CD8-positive, alpha-beta memory T cell (primary cell): ENCODE measurements at places on chromosomes 6 and 20. TPM values are rescaled to one million over a fixed set of nuclear protein-coding genes. Genes with fewer than 3 reads are reported as not detected.

ADGRF4 gene
- total RNA-seq = not detected

SRSF3 gene
- total RNA-seq = 572 TPM

SOBP gene
- 1.0 TPM for total RNA-seq

SMPDL3A gene
- 0.16 TPM for total RNA-seq

CAGE1 gene
- 0.18 TPM for total RNA-seq

SYTL3 gene
- 102 TPM for total RNA-seq

MYB gene
- 42.3 TPM for total RNA-seq

DHX16 gene
- 49.1 TPM for total RNA-seq

LHFPL5 gene
- not detected for total RNA-seq

DNA sequence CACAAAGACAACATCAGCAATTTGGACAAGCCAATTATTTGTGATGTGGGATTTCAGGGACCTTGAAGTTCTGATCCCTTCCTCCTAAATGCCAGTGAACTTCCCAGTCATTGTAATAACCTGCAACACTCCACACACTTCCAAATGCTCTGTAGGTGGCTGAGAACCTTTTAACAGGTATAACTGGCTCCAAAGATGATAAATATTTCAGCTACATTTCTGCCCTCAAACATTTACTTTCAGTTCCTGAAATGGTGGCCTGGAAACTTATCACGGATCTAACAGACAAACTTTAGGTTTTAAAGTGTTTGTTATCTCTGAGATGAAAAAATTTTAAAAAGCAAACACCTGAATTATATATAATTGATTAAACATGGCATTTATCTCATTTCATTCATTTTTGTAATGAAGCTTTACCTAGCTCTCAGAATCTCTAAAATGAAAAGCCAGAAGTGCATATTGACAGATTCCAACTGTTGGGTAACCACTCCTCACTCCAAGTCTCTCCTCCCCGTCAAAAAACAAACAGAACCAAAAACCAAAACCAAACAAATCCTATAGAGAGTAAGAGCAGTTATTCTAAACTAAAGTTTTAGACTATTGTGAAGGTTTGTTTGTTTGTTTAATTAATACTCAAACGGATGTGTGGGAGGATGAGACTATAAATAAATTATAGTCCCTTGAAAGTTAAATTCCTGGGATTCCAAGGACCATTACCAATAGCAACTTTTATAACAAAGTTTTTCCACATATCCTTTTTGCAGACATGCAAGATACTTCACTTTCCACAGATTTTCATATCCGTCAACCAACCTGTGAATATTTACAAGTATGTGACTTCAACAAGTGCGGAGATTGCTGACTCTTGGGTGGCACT lies 12.4 kb upstream of the KIAA0408 start:
- no peak for DNase-seq

GRCh38 chr20:32206760-32207625 lies 550 bp downstream of the PLAGL2 start:
- peak; percentile 6 for DNase-seq

DNA sequence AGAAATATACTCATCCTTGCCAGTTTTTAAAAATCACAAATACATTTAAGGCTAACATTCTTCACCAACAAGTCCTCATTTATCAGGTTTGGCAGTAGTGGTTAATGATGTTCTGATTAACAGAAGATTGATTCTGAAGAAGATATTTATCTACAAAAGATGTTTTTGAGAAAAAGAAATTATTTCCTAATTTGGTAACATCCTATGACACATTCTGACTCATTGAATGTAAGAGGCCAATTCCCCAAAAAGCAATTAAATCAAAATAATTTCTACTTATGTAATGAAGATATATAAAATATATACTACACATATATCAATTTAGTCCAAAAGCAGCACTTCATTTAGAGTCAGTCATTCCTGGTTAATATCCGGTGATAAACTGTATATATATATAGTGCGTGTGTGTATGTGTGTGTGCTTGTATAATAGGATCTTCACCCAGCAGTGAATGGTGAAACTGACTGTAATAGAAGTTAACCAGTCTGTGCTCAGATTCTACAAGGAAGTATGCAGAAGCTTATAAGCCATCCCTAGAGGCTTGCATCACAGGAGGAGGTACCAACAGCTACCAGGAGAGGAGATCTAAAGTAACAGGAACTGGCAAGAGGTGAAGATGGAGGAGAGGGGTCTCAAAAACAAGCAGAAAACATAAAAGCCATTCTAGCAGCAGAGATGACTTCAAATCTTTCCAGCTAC lies 82.9 kb upstream of the MARCKS start:
- no peak for DNase-seq

DNA sequence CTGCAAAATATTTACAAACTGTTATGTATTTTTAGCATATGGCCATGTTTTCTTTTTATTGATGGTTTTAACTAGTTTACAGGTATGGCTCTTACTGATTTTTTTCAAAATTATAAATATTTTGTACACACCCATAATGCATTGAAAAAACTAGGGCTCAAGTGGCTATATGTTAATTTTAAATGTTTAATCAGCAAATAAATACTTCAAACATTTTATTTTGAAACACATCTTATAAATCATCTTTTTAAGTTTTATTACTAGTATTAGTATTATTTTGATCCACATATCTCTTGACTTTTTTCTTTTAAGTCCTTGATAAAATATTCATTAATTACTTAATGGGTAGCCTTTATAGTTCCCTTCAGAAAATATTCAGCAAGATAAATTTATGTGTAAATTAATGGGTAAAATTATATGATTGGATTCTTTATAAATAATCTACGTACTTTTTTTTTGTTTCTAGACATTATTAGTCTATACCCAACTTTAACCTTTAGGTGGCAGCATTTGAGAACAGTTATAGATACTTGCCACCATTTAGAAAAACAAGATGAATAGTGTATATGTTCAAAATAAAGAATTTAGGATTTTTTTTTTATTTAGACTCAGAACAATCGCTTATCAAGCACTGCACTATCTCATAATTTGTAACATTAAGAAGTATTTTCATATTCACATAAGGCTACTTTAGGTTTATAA lies 241.9 kb downstream of the ADGRB3 start:
- DNase-seq = no peak

DNA sequence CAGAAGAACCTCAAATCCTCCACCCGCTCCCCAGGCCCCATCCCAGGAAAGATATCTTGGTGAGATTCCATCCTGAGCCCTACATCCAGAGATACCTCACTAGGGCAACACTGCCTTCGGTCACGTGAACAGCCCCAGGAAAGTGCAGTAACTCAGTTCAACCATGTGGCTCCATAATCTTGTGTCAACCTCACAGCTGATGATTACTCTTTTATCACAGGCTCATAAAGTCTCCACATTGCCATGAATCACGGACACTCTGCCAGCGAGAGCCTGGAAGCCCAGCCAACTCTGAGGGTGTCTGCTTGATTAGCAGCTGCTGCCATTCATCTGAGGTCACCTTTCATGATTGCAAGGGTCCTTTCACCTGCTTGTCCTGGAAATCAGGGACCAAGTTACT lies 175.8 kb upstream of the LRFN2 start:
- no peak for DNase-seq

GRCh38 chr6:14026831-14027539 lies 90.6 kb upstream of the CD83 start:
- DNase-seq = no peak

DNA sequence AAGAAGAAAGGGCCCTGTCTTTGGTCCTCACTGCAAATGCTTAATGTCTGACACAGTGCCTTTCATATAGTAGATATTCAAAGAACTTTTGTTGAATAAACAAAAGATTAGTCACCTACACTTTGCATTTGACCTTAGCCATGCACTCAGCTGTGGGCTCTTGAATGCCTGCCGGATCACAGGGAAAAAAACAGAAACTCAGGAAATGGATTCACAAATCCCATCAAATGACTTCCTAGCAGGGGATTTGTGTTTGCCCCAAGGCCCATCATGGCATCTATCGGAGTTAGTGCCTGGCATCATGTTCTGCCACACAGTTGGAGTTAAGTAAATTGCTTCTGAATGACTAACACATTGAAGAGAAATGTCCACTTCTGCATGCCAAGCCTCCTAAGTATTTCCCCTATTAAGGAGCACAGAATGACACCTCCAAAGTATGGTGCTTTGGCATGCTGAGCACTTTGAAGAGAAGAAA lies 72.3 kb upstream of the DST start:
- DNase-seq = no peak

DNA sequence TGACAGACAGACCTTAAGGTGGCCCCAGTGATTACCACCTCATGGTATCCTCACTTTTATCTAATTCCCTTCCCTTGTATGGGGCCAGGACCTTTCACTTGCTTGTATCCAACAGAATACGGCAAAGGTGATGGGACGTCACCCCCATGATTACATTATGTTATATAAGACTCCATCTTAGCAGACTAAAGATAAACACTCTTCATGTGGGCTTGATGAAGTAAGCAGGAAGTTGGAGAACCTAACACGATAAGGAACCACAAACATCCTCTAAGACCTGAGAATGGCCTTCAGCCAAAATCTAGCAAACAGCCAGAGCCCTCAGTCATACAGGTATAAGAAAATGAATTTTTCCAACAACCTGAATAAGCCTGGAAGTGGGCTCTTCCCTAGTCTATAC lies 8.0 kb downstream of the SLC17A3 start:
- peak; percentile 1 for DNase-seq

DNA sequence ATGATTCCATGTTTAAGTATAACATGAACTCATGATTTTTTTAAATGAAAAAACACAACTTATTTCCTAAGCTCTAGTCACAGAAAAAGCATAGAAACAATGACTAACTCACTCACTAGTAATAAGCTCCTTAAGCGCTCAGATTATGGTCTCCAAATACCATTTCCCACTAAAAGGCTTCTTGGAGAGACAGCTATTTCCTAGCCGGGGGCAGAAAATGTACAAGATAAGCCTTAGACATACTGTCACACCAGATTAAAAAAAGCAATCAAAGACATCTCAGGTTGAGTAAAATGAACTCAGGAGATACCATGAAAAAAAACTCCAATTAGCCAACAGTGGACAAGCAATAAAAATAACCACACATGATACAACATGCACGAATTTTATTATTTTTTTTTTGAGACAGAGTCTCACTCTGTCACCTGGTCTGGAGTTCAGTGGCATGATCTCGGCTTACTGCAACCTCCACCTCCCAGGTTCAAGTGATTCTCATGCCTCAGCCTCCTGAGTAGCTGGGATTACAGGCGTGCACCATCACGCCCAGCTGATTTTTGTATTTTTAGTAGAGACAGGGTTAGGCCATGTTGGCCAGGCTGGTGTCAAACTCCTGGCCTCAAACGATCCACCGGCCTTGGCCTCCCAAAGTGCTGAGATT lies 14.9 kb downstream of the SRPK1 start:
- no peak for DNase-seq

- no peak for DNase-seq
These were observed 6.5 kb upstream of the PSORS1C2 start for GRCh38 chr6:31145386-31145785.

DNA sequence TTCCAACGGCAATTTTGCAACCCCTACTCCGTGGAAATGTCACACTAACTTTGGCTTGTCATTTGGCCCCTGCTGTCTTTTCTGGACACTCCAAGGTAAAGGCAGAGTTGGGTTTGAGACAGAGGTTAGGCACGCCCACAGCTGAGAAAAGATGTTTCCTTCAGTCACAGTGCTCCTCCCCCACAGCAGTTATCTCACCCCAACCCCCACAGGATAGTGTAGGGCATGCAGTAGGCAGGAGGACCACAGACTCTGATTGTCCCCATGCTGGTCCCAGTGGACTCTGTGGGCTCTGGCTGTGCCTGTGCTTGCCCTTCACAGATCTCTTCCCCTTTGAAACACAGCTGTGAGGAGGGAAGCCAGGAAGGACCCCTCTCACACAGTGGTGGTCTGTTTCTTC lies 124.0 kb upstream of the CARMIL1 start:
- no peak for DNase-seq

DNA sequence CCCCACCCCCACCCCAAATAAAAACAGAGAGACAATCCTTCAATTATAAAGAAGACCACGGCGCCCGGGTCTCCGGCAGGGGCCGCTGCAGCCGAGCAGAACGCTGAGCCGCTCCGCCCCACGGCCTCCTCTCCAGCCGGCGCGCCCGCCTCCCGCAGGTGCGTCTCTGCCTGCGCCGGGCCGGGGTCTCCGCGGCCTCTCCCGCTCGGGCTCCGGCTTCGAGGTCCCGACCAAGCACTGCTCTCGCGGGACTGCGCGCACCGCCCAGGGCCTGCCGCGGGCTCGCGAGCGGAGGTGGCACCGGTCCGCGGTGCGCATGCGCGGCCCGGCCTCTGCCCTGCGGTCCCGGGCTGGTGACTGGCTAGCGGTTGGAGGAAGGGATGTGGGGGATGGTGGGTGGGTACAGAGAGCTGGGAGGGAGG lies 241 bp upstream of the SIRT5 start:
- peak; percentile 96 for DNase-seq

- DNase-seq = no peak
These were observed 297.7 kb downstream of the CDC5L start for GRCh38 chr6:44685213-44685612.

DNA sequence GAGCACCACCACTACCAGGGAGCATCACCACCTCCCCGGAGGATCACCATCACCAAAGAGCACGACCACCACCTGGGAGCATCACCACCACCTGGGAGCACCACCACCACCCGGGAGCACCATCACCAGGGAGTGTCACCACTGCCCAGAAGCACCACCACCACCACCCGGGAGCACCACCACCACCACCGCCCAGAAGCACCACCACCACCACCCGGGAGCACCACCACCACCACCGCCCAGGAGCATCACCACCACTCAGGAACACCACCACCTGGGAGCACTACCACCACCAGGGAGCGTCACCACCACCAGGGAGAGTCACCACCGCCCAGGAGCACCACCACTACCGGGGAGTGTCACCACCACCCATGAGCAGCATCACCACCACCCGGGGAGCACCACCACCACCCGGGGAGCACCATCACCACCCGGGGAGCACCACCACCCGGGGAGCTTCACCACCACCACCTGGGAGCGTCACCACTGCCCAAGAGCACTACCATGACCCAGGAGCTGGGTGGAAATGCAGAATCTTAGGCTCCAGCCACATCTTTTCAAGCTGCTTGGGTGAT lies 237.3 kb downstream of the SOD2 start:
- no peak for DNase-seq

GRCh38 chr20:59307270-59307669 lies 6.9 kb downstream of the EDN3 start:
- no peak for DNase-seq
